ENCODE measurements at places on chromosomes 1 and 21.

DNA sequence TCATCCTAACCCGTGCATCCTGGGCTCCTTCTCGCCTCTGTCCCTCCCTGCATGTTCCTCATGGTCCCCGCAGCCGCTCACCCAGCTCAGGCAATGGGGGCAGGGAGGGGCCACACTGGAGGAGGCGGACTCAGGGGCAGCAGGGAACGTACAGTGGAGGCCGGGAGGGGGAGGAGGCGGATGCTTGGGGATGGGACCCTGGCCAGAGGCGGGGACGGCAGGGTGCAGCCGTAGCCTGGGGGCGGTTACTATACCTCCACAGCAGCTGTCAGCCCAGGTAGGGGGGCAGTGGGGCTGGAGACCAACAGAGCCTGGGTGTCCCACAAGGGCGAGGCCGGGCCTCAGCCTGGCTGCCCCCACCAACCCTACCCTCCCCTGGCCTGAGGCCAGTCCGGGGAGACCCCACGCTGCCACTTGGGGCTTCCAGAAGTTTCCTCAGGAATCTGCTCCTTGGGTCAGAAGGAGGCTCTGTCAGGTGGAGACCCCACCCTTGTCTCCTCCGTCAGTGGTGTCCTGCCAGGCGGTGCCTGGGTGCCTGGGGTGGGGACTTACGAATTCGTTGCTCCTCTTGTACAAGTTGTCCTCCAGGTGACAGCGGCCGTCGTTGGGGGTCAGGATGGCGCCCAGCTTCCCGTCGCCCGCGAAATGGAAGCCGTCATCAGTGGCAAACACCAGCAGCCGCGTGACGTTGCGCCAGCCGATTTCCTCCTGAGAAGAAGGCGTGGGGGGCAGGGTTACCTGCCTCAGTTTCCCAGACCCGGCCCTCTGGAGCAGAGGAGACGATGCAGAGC lies 20.7 kb downstream of the ITGB2 start:
- no peak for DNase-seq

GRCh38 chr1:172147541-172147940 lies 272.9 kb upstream of the C1orf105 start:
- no peak for DNase-seq

DNA sequence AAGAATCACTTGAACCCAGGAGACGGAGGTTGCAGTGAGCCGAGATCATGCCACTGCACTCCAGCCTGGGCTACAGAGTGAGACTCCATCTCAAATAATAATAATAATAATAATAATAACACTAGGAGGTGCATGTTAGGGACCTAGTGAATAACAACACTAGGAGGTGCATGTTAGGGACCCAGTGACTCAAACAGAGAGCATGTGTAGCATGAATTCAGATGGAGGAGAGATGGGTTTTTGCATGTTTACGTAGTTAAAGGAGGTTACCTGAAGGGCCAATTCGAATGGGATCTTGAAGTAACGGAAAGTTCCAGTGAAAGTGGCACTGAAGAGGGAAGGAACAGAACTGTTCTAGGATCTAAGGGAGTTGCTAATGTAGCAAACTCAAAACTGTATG lies 7.1 kb upstream of the KCNK1 start:
- DNase-seq, result no peak

DNA sequence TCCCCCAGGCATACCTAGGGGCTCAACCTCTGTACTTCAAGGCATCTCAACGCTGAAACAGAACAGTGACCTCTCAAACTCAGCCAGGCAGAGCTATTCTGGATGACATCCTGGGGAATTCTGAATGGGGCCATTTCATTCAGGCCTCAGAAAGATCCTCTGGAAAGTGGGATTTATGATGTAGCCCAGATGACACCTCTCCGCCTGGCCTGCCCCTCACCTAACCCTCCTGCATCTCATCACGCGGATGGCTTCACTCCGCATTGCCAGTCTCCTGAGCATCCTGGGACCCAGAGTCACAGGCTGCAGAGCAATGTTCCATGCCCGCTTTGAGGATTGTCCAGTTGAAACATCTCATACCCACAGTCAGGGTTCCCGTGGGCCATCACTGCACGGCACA lies 1.2 kb downstream of the SPATA46 start:
- no peak for DNase-seq

- no peak for DNase-seq
These were observed 45.3 kb upstream of the B3GALNT2 start for GRCh38 chr1:235549351-235550139.

DNA sequence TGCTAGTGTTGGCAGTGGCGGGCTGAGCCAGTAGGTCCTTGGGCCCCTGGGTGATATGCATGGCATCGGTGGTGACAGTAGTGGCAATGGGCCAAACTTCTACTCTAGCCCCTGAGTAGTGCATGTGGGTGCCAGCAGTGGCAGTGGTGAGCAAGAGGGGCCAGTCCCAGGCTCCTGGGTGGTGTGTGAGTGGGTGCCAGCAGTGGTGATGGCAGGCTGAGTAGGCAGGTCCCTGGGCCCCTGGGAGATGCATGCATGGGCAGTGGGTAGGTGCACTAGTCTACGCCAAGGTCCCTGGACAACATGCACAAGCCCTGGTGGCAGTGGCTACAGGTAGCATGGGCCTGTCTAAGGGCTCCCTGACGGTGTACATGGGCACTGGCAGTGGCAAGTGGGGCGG lies 24.6 kb upstream of the TTC22 start:
- DNase-seq, result no peak

DNA sequence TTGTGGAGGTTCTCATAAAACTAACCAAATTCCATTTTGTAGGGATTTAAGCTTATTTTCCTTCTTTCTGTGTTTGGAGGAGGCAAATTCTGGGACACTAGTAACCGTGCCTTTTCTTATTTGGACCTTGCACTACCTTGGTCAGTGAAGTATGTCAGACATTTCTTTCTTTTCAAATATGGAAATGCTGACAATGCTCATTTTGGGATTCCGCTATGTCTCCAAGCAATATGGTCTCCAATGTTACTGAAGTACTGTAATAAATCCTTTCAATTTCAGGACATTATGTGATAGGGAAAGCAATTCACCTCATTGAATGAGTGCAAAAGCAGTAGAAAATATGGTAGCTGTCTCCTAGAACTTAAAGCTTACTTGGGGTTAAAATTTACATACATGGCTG lies 372.3 kb downstream of the HLX start:
- no peak for DNase-seq

DNA sequence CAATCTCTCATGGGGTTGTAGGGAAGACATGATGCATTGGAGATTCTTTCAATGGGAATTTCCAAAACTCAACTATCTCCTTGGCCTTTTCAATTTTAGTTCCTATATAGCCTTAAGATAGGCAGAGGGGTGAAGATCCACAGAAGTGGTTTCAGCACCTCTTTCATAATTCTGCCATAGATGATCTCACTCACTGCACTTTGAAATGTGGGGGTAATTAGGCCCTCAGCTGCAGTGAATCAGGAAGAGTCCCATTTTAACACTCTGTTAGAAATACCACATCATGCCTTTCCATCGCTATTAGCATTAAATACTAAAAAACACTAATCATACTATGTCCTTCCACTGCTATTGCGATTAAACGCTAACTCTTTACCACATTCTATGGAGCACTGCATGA lies 25.1 kb upstream of the EEIG2 start:
- DNase-seq, result no peak

DNA sequence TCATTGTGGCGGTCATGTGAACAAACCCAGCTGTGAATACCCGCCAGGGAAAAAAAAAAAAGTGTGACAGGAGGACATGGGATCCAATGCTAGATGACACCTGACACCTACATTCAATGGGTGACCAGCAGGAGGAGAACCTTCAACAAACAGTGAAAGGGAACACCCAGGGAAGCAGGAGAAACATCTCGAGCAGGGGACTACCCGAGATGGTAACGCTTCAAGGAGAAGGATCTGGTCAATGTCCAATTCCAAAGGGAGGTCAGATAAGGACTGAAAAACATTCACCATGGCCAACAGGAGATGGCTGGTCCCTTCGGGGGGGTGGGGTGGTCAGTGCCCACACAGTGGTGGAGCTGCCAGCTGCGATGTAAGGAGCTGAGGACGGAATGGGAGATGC lies 46.3 kb downstream of the PTPN14 start:
- no peak for DNase-seq

- DNase-seq, result no peak
These were observed 37.1 kb upstream of the EXO1 start for GRCh38 chr1:241810769-241811405.

- DNase-seq, result no peak
These were observed 172.2 kb upstream of the C8B start for GRCh38 chr1:57137980-57138379.

DNA sequence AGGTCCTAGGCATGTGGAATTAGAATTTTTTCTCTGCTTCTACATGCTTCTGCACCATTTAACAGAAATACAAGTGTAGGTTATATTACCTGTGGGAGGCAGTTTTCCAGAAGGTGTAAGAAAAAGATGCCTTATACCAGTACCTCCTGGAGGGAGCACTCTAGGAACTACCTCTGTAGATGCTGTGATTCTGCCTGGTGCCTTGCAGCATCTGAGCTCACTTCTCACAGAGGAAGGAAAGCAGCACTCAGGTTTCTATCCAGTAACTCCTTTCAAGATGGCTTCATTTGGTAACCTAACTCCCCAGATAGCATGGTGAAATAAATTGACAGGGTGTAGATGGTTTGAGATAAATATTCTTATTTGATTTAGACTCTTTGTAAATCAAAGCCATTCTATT lies 50.3 kb downstream of the GIPC2 start:
- no peak for DNase-seq

- no peak for DNase-seq
These were observed 45.4 kb downstream of the KCND3 start for GRCh38 chr1:111943846-111944749.

DNA sequence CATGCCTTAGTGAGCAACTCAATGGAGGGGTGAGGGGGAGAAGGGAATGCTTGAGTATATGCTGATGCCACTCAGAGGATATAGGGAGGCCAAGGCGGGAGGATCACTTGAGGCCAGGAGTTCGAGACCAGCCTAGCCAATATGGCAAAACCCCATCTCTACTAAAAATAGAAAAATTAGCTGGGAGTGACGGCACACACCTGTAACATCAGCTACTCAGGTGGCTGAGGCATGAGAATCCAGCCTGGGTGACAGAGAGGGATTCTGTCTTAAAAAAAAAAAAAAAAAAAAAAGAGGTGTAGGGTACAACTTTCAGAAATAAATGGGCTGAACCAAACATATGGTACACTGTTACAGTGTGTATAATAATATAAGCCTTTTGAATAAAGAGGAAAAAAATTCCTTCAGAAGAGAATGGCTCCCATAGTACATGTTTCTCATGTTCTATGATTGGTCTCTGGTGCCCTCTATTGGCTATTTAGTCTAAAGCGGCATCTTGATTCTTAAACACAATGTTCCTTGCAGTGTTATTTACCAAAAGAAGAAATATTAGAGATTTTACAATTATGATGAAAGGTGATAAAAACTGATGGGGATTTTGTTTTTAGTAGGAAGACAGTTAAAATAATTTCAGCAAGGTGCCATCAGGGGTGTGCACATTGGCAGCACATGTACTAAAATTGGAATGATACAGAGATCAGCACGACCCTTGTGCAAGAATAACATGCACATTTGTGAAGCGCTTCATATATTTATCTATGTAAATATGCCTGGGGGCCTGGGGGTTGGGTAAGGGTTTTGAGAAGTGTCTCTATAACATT lies 109.8 kb downstream of the PATJ start:
- DNase-seq, result no peak
